ENCODE measurements at places on chromosomes 5 and 9. TPM values are rescaled to one million over a fixed set of nuclear protein-coding genes. Genes with fewer than 3 reads are reported as not detected.
A peak's percentile ranks its signal among the peaks of the same experiment; 100 is the strongest.

Gene MARVELD2
- total RNA-seq, result 22.9 TPM

DNA sequence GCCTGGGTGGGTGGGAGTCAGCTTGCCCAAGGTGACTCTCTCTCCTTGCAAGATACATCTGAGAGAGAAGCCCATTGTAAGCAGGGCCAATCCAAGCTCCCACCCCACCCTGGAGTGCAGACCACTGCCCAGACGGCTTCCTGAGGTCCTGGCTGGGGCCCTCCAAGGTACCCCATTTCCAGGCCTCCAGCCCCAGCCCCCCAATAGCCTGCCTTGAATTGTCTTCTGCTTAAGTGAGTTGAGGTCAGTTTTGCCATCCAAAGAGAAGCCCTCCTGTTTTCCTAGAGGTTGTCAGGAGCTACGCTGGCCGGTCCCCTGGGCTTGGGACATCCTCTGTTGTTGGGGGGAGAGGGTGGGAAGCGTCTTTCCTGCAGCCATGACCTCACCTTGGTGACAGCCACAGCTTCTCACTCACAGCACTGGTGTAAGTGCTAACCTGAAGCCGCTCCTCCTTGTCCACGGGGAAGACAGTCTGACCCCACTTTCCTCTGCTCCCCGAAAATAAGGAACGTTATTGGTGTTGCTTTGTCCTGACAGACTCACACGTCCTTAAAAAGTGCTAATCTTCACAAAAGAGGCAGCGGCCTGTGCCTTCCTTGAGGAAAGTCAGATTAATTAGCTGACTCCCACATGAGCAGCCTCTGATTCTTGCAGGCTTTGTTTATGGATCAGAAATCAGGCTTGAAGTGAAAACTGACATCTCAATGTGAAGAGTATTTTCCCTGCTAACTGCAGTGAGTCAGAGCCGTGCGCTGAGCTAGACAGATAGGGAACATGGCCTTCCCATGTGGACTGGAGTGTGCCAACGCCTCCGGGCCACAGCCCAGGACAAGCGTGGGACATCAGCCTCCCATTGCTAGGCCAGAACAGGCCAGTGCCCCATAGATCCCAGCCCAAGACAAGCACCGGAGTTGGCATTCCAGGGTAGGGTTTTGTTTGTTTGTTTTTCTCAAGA is 52.3 kb downstream of the ADAMTS2 start:
- DNase-seq, result peak; percentile 10

Gene MPDZ
- total RNA-seq, result 4.9 TPM

- DNase-seq, result peak; percentile 45
Observed at GRCh38 chr5:56640763-56641406, 174.5 kb upstream of the MAP3K1 start.

DNA sequence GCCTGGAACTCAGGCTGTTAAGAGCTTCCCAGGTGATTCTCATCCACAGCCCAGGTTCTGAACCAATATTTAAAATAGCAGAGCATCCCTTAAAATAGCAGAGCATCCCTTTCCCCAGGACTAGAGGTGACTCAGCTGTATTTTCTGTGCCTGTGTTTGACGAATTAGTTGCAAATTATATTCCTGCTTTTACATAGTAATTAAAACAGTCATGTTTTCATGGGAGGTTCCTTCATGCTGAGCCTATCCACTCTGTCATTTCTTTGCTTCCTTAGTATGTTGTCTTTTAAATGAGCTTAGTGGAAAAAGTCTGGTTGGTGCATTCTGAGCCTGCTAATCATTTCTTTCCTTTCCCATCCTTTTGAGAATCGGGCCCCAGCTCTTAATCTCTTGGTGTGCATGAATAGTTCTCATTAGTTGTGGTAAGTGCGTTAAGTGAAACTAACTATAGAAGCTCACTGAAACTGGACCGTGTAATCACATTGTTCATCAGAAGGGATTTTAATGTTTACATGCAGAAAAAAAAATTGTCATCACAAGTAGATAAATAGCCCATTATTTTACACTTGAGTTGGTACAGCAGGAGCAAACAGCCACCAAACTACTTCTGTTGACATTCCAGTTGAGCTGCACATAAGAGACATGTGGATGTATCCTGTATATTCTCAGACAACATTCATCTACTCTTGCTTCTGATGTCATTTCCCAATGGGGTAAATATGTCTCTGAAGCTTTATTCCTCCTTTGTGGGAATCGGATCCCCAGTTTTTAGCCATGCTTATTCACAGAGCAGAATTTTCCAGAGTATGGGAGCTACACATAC is 596.9 kb upstream of the WWC1 start:
- DNase-seq, result no peak

GRCh38 chr9:111427186-111427585 is 57.0 kb downstream of the ECPAS start:
- no peak for DNase-seq

Data from mucosa of descending colon (tissue), 3 donors.